Activated T-cell treated with anti-CD3 and anti-CD28 coated beads for 1 hour (primary cell): ENCODE measurements at places on chromosomes 5 and 9.

GRCh38 chr5:80659106-80659505 is 4.3 kb upstream of the DHFR start:
- no peak for DNase-seq

DNA sequence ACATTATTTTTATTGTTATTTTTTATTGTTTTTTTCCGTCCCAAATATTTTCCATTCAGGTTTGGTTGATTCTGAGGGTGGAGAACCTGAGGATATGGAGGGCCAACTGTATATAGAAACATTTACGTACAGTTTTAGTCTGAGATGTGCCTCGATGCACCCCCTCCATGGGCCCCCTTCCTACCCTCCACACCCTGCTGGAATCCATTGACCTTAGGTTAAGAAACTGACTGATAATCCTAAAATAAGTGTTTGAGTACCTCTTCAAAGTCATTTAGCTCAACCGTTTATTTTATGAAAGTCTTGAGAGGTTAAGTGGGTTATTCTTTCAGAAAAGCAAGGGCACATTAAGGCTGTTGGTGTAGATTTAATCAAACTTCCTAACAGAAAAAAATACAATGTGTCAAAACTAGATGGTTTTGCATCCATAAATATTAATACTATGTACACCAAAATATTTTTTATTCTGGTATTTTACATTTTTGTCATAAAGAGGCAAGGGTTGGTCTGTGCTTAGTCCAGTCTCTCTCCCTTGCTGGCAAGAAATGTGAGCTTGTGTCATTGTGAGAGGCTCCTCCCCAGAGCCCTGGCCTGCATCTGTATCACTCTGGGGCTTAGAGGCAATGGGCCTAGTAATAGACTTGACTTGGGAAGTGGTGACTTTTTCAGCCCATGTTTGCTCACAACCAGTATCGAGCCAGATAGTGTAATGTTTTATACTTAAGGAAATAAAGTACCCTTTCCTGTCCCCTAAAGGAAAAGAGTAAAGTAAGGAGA is 15.7 kb downstream of the MTRR start:
- DNase-seq, result no peak

DNA sequence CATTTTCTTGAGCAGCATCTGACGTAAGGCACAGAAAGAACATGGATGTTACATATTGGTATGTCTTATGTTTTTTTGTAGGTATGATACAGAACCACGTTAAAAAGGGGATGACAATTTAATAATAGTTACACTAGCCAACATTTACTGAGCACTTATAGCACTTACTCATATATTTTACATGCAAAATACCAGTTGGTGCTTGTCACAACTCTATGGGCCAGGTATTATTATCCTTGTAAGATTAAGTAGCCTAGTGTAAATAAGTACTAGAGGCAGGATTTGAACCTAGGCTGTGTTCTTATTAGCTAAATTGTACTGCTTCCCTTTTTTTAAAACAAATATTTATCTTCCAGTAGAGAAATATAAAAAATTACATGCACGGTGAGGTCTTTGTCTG is 83.5 kb downstream of the RANBP17 start:
- no peak for DNase-seq

- DNase-seq, result no peak
Measured at GRCh38 chr9:126515873-126516505, 97.7 kb upstream of the LMX1B start.

- DNase-seq, result no peak
Measured at GRCh38 chr9:123401879-123402513, 46.0 kb downstream of the CRB2 start.

GRCh38 chr5:69149676-69150010 is 17.3 kb upstream of the CCNB1 start:
- DNase-seq, result no peak

- no peak for DNase-seq
Measured at GRCh38 chr5:151215546-151215880, 8.4 kb downstream of the CCDC69 start.

DNA sequence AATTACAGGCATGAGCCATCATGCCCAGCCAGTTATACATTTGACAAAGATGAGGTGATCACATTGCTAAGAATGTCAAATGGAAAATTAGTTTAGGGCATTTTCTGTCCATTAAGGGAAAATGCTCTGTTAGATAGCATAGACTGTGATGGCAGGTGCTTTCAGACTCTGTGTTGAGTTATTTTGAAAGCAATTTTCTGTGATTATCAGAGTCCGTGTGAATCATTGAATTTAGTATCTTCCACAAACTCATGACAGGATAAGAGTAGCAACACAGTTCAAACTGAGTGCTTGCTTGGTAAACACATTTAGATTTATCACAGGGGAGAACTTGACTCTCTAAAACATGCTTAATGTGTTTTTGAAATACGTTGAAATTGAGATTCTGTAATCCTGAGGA is 69.0 kb downstream of the GAPVD1 start:
- DNase-seq, result no peak

- no peak for DNase-seq
Measured at GRCh38 chr5:142680605-142681259, 5.2 kb downstream of the FGF1 start.

- DNase-seq, result no peak
Measured at GRCh38 chr5:18095061-18095460, 460.8 kb downstream of the TAF11L14 start.

DNA sequence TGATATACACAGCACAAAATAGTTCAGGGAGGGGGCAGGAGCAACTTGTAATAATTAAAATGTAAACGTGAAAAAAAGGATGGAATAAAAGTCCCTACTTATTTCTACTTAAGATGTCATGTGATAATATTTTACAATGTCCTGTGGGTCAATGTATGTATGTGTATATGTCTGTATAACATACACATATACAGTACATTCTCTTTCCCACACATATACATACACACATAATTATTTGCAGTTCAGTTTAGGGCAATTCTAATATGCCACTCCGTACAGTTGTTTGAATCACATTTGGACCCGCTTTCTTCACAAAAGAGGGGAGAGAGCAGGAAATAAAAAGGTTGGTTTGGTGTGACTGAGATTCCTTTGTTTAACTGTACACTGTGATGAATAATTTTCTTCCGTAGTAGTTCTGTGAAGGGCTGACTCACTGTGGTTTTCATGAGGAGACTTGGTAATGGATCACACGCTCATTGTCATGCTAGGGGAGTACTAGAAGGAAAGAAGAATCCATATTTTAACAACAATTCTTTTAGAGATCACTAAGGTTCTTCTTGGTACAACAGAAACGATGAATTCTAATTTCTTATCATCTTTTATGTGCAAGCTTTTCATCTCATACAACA is 26.2 kb upstream of the ACOT12 start:
- no peak for DNase-seq

GRCh38 chr9:71368157-71368556 is 246.7 kb upstream of the TRPM3 start:
- no peak for DNase-seq

GRCh38 chr9:122346478-122347347 is 24.1 kb upstream of the PTGS1 start:
- no peak for DNase-seq

DNA sequence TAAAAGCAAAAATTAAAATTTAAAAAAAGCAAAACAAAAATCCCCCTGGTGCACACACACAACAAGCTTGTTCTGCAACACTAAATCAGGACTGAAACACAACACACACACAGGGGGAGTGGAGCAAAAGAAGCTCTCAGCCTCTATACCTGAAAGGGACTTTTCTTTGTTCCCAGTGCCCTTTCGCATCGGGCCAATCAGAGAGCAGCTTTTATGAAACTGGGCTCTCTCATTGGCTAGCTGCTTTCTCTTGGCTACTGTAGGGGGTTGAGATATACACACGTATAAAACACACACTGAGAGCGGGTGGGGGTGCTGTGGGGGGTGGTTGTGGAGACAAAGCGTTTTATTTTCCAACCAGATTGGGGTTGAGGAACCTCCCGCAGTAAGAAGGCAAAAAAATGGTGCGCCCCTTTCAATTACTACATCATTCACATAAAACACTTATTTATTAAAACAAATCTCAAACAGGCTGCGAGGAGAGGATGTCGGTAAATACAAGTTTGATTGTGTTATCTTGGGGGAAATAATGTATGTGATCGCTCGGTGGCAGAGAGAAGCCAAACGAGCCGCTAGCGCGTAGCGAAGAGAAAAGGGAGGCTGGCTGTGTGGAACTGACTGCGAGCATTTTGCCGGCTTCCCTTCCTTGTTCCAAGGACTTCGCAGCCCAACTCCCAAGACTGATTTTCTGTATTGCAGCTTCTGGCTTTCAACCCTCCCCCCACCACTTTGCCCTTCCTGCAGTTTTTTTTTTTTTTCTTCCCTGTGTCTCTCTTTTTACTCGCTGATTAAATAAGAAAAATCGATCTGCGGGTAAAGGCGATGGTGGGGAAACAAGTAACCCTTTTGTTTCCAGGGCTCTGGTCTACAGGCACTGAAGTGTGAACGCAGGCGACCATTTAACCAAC is 2.5 kb upstream of the ZNF608 start:
- DNase-seq, result no peak
